Stimulated activated CD8-positive, alpha-beta memory T cell treated with anti-CD3 and anti-CD28 coated beads, Interleukin-4, amount 100 ng/mL, for 4 hours (primary cell): ENCODE measurements at places on chromosomes 3 and 15.

DNA sequence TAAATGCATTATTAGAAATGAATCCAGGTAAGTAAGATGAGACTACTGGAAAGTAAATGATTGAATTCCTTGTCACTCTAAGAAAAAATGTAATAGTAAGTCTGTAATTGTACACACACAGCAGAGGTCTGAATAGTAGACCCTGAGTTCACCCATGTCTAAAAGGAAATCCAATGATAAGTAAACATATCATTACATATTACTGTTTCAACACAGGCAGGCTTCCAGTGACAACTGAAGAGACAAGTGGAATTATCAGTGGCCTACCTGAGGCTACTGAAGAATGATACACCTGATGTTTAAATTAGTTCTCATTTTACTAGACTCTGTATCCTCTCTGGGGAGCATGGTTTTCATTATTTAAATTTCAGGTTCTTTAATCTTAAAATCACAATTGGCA is 6.2 kb upstream of the CCNL1 start:
- no peak for DNase-seq

DNA sequence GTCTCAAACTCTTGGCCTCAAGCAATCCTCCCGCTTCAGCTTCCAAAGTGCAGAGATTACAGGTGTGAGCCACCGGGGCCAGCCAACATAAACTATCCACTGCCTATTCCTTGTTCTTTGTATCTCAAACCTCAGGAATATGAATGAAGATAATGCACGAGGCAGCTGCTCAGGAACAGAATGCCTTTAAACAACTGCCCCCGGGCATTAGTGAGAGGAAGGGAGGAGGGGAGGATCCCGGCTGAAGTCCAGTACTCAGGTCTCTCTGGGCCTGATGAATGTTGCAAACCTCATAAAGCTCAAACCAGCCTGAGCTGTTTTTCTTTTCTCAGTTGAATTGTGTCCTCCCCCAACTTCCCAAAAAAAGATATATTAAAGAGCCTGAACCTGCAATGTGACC is 26.9 kb upstream of the MTMR14 start:
- no peak for DNase-seq

DNA sequence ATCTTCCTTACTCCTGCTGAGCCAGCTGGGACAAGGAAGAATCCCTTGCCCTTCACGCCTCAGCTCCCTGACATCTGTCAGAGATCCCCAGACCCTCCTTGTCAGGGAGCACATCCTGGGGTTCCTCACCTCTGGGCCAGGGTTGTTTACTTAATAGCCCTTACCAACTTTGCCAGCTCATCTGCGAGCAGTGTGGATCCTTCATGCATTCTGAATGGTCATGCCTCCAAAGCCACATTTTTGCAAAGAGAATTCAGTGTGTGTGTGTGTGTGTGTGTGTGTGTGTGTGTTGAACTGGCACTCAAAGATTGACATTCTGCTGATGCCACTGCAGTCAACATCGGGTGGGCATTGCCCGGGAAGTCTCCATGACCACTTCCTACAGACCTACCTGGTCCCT is 112.6 kb downstream of the SLC49A4 start:
- DNase-seq, result no peak

GRCh38 chr3:63478990-63479660 is 173.3 kb upstream of the SNTN start:
- DNase-seq, result no peak

GRCh38 chr15:63595688-63596087 is 1.5 kb upstream of the FBXL22 start:
- DNase-seq, result no peak

DNA sequence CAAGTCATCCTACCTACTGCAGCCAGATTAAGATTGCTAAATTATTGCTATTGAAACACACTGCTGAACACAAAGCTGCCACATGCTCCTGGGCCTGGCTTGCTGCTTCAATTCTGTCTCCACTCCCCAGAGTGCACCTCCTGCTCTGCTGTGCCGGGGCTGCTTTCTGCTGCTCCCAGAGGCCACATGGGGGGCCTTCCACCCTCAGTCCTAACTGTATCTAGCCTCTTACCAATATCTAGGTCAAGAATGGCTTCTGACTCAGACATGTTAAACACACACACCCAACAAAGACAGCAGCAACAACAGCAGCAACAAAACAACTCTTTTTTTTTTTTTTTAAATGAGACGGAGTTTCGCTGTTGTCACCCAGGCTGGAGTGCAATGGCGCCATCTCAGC is 33.0 kb downstream of the MYZAP start:
- DNase-seq, result no peak

DNA sequence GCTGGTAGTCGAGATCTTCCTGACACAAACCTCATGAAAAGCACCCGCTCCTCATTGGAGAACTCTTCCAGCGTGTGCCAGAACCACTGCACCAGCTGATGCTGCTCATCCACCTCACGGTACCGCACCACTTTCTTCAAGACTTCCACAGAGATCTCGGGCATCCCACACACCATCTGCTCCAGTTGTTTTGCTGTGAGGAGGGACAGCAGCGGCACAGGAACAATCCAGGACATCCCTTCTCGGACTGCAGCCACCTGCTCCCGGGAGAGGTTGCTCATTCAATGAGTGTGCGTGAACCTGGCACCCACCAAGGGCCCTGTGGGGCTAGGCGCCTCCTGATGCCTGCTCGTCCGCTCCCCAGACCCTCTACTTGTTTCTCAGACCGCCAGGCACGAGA is 15.1 kb downstream of the FBXL22 start:
- no peak for DNase-seq

DNA sequence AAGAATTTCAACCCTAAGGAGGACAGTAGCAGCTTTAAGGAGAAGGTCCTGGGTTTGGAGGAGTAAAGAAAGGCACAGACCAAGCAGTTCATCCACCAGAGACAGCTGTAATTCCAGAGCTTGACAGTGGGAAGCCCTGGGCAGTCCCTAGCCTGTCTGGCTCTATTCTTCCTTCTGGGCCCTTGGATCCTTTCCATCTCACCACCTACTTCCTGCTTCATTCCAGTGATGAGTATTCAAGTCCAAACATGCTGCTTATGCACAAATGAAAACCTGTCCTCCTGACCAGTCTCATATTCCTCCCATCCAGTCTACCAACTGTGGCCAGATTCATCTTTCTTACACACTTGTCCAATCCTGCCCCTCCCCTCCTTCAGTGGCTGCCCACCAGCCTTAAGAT is 171.4 kb downstream of the CNTN3 start:
- DNase-seq, result no peak

- DNase-seq, result peak; percentile 74
Observed at GRCh38 chr15:38563723-38564519, 693 bp downstream of the RASGRP1 start.

- no peak for DNase-seq
Observed at GRCh38 chr15:88331291-88331690, 74.8 kb upstream of the NTRK3 start.

DNA sequence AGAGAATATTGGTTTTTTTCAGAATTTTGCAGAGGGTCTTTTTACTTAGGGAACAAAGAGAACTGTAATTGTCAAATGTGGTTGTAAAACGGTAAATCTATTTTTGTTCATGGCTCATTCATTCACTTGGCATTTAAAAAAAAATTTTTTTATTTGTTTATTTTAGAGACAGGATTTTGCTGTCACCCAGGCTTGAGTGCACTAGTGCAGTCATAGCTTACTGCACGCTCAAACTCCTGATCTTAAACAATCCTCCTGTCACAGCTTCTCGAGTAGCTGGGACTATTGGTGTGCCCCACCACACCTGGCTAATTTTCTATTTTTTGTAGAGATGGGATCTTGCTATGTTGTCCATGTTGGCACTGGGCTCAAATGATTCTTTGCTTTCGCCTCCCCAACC is 301.8 kb downstream of the LPP start:
- no peak for DNase-seq

GRCh38 chr3:73591286-73591800 is 33.4 kb downstream of the PDZRN3 start:
- no peak for DNase-seq

GRCh38 chr3:125110016-125110875 is 54.4 kb upstream of the HEG1 start:
- DNase-seq, result no peak

DNA sequence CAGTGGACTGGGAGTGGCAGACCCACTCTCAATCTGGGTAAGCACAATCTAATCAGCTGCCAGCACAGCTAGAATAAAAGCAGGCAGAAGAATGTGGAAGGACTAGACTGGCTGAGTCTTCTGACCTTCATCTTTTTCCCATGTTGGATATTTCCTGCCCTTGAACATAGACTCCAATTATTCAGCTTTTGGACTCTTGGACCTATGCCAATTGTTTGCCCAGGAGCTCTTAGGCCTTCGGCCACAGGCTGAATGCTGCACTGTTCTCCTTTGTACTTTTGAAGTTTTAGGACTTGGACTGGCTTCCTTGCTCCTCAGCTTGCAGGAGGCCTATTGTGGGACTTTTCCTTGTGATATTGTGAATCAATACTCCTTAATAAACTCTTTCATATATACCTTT is 477.7 kb upstream of the ZNF385D start:
- DNase-seq, result no peak

- no peak for DNase-seq
Observed at GRCh38 chr15:80849308-80849707, 70.1 kb downstream of the CEMIP start.

GRCh38 chr3:193655831-193656433 is 62.9 kb downstream of the OPA1 start:
- DNase-seq, result no peak

- DNase-seq, result no peak
Observed at GRCh38 chr3:121649645-121650044, 11.1 kb downstream of the HCLS1 start.

GRCh38 chr15:66454143-66454542 is 43.4 kb downstream of the SNAPC5 start:
- DNase-seq, result no peak

DNA sequence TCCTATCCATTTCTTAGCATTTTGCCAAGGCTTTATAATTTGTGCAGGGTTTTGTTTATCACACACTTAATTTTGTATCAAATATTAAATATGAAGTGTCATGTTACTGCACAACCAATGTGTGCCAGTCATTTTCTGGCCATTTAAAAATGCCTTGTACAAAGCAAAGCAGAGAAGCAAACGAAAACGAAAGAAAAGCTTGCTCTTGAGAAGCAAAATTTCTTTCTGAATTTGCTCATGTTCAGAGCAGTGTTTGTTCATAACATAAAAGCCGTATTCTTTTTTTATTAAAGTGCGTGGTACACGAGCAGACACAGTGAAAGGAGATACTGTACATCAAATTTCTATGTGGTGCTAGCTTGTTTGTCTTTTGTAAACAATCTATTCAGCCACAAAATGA is 792.6 kb downstream of the NAALADL2 start:
- no peak for DNase-seq

DNA sequence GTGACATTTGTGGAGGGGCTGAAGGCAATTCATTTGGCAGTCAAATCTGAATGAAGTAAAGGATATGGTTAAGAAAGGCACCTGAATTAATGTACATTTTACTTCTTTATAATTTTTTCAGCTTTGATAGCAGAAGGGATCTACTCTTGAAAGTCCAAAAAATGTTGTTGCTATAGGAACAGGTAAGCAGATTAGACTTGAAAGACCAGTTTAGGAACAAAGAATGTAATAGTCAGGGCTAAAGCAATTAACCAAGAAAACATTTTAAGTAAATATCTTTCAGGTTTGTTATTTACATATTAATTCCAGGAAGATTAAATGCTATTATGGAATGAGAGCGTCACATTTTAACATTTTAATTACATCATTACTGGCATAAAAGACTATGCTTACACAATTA is 1.1 kb downstream of the ATP13A4 start:
- no peak for DNase-seq
